ENCODE measurements at places on chromosomes 3 and 15.

DNA sequence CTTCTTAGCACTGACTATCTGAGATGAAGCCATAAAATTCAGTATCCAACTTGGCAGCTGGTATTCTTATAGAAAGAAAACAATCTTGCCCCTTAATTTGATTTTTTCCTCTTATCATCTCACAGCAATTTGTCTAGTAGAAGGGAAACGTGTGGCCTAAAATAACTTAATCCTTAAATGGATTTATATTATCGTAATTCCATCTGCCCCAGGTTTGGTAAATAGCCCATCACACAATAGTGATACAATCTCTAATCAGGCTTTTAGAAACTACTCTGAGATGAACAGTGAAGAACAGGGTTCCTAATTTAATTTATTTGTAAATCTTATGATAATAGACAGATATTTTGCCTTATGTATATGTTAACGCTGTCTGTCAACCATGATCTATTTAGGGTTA lies 24.8 kb downstream of the PEX5L start:
- no peak for DNase-seq

- DNase-seq, result no peak
These were observed 882.5 kb upstream of the GBE1 start for GRCh38 chr3:82643948-82644347.

GRCh38 chr15:43911235-43911781 lies 84.5 kb downstream of the WDR76 start:
- no peak for DNase-seq

GRCh38 chr3:48662753-48663488 lies at the start of gene CELSR3:
Gene CELSR3, minus strand, starts transcription at chr3:48662886. Its CDS starts 252 bp downstream, at chr3:48662634.
- DNase-seq, result peak; percentile 74

GRCh38 chr15:70361106-70361505 lies 263.4 kb upstream of the TLE3 start:
- DNase-seq, result no peak

DNA sequence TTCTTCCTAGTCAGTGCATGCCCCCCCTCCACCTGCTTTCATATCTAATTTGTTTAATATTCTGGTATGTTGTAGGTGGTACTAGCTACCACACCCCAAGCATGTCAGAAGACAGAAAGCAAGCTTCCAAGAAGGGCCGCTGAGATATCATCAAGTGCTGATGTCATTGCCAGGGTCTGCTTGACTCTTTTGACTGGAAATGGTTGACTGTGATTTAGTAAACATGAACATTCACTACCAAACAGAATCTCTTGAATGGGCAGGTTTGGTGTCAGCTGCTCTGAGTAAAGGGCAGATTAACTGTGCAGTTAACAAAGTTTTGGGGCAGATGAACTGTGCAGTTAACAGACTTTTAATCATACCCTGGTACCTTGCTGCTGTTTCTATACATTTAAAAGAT lies 244.2 kb upstream of the SATB1 start:
- DNase-seq, result no peak

DNA sequence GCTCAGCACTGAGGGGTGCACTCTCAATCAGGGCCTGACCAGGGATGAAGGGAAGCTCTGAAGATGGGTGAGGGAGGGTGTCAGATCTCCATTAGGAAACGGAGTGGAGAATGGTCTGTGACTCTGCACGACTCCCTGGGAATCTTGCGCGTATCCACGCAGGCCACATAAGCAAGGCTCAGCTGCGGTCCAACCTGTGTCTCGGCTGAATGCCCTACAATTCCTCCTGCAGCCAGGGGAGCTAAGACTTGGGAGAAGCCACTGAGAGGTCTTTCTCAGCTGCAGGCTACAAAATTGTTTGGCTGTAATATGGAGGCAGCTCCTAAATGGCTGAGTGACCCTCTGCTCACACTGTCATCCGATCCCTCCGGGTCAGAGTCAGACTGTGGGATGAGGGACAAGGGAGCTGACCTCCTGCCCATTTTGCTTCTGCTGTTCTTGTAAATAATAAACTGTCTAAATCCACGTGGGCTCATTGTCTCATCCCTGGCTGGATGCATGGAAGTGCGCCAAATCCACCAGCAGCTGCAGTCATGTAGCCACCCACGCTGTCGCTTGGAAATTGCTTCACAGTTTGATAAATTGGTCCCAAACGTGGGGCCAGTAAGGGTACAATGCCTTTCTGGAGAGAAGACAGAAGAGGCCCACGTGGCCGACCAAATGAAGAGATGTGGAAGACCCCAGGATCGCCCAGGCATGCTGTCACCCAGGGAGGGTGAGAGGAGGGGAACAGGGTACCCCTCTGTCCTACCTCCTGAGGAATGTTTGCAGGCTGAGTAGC lies 30.5 kb downstream of the ALS2CL start:
- no peak for DNase-seq

GRCh38 chr3:151219056-151219455 lies 16.0 kb upstream of the GPR171 start:
- no peak for DNase-seq

DNA sequence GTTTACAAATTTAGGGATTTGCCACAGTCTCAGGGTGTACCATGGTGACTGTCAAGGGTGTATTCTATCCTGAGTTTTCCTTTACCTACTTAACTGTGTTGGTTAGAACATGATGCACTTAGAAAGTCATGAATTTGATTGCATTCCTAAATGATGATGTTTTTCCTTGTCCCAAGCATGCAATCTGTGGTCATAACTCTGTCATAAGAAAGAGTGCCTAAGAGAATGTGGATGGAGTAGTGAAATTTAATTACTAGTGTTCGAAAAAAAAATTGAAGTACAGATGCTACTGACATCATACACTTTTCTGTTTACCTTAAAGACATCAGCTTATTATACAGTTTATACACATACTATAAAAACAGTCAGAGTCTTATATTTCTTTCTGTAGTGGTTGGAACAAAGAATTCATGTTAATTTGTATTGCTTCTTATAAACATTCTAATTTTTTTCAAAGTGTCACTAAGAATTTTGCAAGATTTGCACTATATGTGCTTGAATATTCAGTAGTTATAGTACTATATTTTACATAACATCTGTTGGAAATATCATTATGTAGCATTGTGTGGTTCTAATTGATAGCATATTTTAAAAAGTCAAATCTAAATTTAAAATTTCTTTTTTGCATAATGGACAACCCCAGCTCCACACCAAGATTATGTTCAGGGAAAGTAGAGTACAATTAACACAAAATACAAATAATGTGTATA lies 231.3 kb upstream of the KCNMB2 start:
- no peak for DNase-seq

- no peak for DNase-seq
These were observed 27.7 kb downstream of the HLTF start for GRCh38 chr3:149058602-149059001.
